ENCODE measurements at places on chromosomes 2 and 18.

GRCh38 chr18:59272891-59273758, at the start of gene RAX:
Gene RAX, minus strand, starts transcription at chr18:59273454. Its CDS starts 248 bp downstream, at chr18:59273206.
- DNase-seq, result no peak

DNA sequence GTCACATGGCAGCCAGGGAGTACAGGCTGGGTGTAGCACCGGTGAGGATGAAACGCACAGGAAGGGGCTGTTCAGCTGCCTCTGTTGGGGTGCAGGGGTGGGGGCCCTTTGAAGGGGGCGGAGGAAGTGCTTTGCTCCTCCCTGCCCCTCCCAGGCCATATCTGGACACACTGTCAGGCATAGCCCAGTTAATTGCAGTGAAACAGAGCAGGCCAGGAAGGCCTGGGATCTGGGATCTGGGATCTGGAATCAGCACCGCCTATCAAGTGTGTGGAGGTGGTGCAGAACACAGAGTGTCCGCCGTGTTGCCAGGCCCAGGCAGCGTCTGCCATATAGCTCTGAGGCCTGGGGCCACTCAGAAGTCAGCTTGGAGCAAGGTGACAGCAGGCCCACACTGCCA, 119.3 kb upstream of the MSH2 start:
- DNase-seq, result no peak

DNA sequence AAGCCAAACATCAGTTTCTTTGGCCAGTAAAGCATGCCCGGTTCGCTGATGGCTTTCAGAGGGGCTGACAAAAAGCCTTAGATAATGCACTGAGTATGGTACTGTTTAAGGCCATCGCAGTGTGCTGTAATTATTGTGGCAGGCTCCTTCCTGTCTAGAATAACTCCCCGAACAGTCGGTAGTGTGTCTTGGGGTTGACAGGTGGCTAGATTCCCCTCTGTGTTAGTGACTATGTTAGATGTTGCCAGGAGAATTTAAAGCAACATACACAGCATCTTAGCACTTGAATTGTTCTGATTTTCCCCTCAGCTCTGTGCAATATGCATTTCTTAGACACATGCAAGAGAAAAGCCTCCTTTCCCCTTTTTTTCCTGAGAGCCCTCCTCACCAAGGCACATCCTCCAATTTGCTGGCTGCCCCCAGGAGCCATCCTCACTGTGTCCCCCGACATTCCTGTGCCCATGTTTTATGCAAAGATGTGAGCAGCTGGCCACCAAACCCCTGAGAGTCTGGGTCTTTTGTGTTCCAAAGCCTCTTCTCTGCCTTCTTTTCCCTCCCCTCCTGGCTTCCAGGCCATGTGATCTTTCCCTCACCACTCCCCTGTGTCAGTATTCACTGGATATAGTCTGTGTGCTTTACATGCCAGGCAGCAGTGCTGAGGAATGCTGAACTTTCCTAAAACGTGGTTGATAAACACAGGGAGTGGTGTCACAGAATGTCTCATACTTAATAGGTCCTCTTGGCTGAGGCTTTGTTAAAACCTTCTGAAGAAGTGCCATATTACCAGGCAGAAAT, 331.5 kb downstream of the HRH4 start:
- DNase-seq, result peak; percentile 8

DNA sequence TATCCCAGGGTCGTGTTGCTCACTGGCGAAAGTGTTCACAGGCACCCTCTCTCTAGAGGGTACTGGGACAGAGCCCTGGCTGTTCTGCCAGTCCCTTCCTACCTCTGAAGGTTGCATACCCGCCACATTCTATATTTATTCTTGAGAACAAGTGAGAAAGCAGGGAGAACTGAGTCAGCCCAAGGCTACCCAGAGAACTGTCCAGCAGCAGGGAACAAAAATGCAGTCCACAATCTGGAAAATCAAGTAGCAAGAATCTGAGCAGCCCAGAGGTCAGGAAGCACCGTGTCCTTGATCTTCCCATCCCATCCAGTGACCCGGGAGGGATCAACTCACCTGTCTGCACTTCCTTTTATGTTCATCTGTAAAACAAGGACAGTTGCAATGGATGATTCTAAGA, 164.1 kb downstream of the FBXO15 start:
- no peak for DNase-seq

DNA sequence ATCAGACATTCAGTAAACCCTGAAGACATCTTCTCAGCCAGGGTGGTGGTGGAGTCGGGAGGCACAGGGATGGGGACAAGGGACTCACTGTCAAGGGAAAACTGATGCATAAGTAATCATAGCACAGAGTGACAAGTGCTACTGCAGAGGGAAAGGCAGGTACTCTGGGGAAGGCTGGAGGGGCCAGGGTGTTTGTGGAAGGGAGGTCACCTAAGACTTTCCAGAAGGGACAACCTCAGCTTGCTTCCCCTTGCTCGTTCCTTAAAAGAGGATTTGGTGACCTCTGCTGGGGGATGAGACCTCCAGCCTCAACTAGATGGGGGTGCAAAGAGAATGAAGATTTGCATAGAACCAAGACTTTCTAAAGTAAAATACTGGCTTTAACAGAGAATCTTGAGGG, 99.5 kb downstream of the SLC4A3 start:
- DNase-seq, result no peak

DNA sequence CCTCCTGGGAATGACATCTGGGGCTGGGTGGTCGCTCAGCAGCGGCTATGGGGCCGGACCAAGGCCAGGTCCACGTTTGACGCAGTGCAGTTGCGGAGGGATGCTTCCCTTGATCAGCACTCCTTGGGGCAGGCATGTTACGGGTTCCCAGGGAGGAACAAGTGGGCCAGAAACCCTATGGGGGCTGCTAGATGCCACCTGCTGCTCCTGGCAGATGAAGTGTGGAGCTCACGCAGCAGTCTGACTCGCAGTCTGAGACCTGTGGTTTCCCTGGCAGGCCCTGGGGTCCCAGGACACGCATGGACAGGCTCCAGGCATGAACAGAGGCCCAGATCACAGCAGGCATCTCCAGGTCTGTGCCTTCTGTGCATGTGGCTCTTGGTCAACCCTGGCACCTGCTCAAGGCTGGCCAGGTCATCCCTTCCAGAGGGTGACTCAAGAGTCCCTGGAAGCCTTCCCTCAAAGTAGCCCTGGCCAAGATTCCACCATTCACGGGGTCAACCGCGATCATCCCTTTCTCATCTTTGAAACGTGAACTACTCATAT, 20.0 kb downstream of the KCNF1 start:
- DNase-seq, result no peak

DNA sequence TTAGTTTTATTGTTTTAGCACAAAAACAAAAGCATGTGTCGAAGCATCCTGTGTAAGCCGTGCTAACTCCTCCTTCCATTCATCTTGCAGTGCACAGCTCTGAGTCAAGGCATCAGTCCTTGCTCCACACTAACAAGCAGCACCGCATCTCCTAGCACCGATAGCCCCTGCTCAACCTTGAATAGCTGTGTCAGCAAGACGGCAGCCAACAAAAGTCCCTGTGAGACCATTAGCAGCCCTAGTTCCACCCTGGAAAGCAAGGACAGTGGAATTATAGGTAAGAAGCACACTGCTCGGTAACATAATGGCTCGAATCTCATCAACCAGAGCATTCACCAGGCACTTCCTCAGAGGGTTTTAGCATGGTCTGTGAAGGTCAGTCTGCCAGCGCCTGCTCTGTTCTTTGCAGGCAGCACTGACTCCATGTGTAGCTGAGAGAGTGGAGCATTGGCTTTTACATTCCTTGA, 136.2 kb downstream of the WDSUB1 start:
- DNase-seq, result no peak

- DNase-seq, result no peak
Observed at GRCh38 chr2:11320698-11321492, 23.5 kb downstream of the ROCK2 start.

GRCh38 chr18:3177902-3178687, 41.7 kb downstream of the MYOM1 start:
- DNase-seq, result no peak

- no peak for DNase-seq
Observed at GRCh38 chr2:10160203-10160955, 37.8 kb downstream of the RRM2 start.

DNA sequence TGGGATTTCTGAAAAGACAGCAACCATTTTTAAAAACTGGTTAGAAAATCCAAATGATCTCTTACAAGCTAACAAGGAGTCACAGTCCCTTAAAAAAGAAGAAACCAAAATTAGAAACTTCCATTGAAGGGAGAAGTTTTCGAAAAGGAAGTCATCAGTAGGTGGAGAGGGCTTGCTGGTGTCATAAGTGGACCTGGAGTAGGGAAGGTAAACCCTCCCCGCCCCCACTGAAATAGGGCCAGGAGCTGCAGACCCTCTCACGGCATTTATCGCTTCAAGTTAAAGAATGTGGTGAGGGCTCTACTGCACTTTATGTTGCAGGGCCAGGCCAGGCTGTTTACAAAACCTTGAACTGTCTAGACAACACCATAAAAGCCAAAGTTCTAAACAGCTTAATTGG, 2.9 kb downstream of the HOXD11 start:
- DNase-seq, result no peak

DNA sequence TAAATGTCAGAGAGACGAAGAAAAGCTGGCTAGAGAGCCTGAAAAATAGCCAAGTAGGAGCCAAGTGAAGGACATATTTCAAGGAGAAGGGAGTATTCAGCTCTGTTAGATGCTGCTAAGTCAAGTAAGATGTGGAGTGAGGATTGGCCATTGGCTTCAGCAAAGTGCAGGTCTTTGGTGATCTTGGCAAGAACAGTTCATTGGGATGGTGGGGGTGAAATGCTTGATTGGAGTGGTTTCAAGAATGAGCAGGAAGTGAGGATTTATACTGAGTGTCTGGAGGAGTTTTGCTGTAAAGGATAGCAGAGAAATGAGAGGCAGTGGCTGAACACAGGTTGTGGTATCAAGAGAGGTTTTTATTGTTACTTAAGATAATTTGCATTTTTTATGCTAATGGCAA, 139.7 kb downstream of the PRPF40A start:
- DNase-seq, result no peak

DNA sequence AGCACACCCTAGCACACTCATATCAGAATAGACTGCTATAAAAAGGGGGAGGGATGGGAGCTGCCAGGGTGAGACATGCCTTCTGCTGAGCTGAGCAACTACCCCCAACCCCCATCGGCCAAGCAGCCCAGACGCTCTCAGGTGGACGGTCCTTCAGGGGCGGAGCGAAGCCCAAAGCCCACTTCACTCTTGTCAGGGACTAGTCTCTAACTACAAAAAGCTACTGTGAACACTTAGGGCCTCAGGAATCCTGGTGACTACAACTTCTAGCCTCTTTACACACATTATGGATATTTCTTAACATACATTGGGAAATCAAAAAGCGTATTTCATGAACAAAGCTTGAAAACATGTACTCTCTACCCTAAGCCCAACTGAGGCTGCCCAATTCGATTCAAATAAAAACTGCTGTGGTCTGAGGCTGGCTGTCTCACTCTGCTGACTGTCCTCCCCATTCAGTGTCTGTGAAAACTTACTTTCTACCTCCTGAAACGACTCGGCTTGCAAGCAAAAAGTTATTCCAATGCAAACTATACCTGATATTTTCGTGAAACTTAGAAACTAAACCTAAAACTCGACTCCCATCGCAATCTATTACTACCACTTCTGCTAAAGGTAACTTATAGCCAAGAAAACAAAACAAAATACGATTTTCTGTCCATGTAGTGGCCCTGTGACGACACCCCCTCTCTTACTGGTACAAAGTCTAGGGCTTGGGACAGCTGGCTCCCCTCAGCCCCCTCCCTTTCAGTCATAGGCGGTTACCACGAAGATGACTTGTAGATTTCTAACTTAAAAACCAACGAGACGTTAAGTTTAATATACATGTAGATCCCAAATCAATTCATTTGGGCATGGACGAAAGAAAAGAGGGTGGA, 1.2 kb downstream of the SERTAD2 start:
- DNase-seq, result no peak

GRCh38 chr2:215998636-215999035, 14.7 kb downstream of the MREG start:
- DNase-seq, result no peak

DNA sequence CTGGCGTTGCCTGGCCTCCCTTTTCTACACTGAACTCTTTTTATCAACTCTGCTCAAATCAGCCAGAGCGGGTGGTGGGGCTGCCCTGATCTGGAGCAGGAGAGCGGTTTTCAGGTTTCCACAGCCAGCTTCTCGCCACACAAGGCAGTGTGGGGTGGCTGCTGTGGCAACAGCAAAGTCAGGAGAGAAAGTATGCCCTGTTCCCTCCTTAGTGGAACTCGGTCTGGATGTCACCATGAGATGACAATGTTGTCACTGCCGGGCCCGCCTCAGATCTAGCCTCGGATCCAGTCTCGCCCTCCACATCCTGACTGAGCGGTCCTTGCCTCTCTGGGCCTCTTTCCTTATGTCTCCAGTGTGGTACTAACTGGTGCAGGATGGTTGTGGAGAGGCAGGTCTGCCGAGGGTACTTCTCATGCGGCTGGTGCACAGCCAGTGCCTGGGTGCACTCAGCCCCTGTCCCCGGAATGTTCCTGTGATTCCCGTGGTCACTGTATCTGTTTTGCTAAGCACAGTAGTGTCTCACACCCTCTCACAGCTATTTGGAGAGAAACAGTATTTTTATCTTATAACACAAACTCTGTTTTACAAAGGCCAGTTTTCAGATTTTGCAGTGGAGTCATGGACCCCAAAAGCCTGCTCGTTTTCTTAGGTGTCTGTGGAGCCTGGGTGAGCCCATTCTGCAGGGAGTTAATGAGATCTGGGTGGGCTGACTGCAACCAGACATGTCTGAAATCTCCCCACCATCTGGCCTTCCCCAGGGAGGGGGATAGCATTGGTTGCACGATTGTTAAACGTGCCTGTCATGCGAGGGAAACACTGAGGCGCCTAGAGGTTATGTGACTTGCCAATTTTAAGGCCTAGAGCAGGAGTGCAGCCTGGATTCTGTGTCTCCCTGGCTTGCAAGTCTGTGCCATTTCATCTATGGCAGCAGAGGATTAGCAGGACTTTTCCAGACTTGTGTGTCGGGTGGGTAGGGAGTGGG, 261.1 kb upstream of the AGAP1 start:
- no peak for DNase-seq

DNA sequence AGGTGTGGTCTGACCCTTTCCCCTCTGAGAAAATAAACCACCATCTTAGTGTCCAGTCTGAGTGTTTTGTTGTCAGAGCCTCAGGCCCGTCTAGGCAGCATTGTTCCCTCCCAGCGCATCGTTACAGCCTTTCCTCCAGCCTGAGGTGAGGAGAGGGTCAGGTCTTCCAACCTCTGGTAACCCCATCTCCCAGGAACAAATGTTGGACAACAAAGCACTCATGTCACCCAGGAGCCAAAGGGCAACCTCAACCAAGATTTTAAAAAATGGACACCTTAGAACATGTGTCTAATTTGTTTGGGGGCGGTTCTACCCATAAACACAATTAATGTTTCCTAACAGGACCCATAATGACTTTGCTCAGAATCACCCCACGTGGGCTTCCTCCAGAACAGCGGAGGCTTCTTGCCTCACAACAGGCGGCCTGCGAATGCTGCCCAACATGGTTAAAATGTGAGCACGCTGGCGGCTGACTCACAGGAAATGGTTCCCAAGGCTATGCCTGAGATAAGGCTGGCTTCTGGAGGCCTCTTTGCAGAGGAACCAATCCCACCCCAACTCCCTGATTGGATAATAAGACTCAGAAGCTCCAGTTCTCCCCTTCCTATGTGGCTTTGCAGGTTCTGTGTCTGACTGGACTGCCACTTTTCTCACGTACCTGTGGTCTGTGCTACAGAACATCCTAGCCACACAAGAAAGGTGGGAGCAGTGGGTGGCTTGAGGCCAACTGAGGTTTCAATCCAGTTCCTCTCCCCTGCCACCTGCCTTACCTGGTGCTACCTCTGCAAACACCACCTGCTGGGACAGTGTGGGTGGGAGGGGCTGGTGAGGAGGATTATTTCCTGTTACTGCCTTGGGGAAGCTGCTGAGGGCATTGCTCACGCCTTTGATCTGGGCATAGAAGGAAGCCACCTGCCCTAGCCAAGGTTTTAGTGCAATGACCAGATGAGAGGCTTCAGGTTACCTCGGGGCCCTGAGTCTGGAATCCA, 108.8 kb downstream of the B3GNT2 start:
- DNase-seq, result no peak

All from BJ (cell line).